ENCODE measurements at places on chromosomes 11 and 22.
A peak's percentile ranks its signal among the peaks of the same experiment; 100 is the strongest.

DNA sequence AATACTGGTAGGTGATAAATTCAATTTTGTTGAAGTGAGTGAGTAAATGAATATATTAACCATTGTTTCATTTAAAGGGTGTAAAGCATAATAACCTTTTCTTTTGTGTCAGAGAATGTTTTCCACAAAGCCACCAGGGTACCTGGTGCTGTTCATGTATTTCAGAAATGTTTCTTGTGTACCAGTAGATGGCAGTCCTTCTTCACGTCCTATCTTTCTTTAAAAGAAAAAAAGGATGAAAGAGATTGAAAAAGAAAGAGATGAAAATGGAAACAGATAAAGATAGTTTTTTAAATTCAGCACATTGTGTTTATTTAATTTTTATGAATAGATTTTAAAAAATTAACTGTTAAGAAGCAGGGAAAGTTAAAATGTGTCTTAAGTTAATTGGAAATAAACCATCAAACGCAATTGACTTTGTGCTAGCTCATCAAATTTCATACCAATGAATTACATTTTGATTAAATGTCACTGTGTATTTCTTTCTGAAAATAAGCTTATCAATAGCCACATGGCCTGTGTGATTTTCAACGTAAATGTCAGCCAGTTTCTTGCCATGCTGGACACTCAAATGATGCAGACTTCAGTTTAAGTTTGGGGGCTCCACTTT is 65.5 kb upstream of the CHORDC1 start:
- peak; percentile 41 for DNase-seq

DNA sequence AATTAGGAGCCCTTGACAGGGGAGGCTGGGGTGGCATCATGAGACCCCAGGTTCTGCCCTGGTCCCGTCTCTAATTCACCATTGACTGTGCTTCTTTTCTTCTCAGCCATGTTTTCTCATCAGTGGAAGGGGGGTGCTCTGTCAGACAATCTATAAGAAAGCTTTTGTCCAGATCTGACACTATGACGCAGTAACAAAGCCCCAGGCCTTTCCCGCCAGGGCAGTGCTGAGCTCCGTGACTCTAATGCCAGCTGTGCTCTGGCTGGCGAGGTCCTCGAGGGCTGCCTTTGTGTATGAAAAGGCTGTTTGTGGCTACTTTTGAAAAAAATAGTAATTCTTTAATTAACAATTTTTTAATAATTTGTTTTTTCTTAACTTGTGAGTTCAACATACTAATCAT is 3.2 kb downstream of the CD6 start:
- no peak for DNase-seq

DNA sequence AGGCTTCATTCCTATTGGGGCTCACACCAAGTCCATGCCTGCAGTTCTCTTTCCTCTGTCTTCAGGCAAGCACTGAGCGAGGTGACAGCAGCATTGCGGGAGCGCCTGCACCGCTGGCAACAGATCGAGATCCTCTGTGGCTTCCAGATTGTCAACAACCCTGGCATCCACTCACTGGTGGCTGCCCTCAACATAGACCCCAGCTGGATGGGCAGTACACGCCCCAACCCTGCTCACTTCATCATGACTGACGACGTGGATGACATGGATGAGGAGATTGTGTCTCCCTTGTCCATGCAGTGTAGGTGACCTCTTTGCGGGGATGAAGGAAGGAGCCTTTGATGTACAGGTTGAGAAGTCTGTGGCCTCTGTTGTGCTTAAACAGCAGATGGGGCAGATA is 11.4 kb upstream of the RRM1 start:
- no peak for DNase-seq

GRCh38 chr22:24592058-24592850 is 619 bp downstream of the LRRC75B start:
- no peak for DNase-seq

DNA sequence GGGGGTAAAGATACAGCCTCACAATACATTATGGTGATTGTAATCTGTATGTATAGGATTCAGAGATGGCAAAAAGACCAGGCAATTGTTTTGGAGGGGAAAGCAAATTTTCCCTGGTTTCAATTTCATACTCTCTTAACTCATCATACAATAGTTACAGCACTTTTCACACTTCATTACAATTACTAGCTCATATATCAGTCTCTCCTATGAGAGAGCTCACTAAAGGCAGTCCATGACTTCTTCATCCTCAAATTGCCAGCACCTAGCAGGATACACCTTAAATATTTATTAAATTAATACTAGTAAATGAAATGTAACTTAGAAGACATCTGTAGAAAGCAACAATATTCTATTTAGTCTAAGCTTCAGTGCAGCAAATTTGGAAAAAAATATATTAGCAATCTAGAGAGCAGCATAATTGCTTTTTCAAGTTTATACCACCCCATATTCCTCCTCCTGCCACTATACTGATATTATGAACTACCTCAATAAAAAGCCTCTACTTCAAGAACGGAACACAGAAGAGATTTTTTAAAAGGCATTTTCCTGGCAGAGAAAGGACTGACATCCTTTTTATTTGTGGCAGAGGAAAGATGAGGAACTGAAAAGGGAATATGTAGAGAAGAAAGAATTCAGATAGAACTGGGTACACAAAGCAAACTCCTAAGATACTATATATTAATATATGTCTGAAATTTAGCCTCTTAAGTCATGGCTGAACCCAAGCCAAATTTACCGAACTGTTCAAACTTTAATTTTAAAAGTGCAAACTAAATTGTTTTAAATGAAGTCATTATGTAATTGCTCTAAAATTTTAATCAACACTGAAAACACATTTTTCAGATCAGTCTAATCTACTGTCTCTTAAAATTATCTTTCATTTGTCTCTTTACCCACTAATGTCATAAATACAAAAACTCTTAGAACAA is 27.7 kb downstream of the PICALM start:
- no peak for DNase-seq

DNA sequence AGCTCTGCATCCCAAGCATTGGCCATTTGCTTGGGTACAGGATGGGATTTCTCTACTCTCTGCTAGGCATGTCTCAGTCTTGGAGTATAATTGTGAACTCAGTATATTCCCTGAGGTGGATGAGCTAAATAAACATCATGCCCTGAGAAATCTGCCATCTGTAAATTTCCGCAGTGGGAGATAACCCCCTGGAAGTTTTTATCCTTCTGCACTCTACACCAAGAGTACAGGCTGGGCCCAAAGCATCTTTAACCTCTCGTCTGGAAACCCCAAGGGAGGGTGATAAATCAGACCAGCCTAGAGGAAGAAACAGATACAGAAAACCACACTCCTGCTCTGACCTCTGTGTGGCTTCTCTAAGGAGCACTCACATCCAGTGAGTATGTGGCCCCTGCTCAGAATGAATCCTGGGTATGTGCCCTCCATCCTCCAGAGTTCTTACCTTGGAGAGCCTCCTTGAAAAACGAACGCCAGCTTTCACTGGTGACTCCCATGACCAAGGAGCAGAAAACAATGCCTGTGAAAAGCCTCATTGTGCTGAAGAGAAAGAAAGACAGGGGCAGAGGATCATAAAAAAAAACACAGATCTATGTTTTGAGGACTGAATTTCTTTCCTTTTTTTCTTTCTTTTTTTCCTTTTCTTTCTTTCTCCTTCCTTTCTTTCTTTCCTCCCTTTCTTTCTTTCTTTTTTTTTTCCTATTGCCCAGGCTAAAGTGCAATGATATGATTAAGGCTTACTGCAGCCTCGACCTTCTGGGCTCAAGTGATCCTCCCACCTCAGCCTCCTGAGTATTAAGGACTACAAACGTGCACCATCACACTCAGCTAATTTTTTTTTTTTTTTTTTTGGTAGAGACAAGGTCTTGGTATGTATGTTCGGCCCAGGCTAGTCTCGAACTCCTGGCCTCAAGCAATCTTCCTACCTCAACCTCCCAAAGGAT is 938 bp downstream of the SAA4 start:
- no peak for DNase-seq

DNA sequence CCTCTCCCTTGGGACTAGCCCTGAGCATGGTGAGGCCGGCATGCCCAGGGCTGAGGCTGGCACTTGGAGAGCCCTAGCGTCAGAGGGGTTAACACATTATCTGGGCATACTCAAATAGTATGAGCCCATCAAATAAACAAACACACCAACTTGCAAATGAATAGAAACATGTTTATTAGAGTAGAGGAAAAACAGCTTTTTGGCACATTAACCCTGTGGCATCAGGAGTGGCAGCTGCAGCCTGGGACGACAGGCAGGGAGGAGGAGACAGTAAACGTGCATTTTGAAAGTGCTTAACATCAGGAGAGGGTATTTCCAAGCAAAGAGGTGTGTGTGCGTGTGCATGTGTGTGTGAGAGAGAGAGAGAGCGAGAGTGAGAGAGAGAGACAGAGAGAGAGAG is 684.9 kb downstream of the NTM start:
- DNase-seq, result no peak
